ENCODE measurements at places on chromosomes 12 and 14. TPM values are rescaled to one million over a fixed set of nuclear protein-coding genes. Genes with fewer than 3 reads are reported as not detected.
A peak's percentile ranks its signal among the peaks of the same experiment; 100 is the strongest.

Gene TMEM132D
- not detected for total RNA-seq

Gene ASB2
- 1.3 TPM for total RNA-seq

DNA sequence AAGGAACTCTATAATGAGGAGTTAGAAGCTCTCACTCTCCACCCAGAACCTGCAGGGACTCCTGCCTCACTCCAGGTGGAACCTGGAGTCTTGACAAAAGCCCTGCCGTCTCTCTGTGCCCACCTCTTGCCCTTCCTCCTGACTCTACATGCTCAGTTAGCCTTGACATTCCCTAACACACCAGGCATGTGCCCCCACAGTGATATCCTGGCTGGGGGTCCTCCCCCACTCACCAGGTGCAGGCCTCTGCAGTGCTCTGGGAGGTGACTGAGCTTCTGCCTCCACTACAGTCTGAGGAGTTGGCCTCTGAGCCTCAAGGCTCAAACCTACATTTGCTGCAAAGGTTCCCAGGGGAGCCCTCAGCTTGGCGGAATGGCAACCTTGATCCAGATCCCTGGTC lies 300.7 kb downstream of the ADGRD1 start:
- no peaks in the 10 kb centered on the region for H3K36me3 ChIP-seq
- H3K4me3 ChIP-seq = no peak overlapping the region
- no peaks in the 10 kb centered on the region for H3K27me3 ChIP-seq
- no peaks in the 10 kb centered on the region for H3K4me1 ChIP-seq
- no peak overlapping the region for H3K27ac ChIP-seq
- no peak for DNase-seq

GRCh38 chr12:49818241-49818895 lies 9.8 kb downstream of the NCKAP5L start:
- H3K27me3 ChIP-seq = no peaks in the 10 kb centered on the region
- no peaks in the 10 kb centered on the region for H3K36me3 ChIP-seq
- H3K4me1 ChIP-seq = no peaks in the 10 kb centered on the region
- no peak overlapping the region for H3K27ac ChIP-seq
- DNase-seq = no peak
- no peak overlapping the region for H3K4me3 ChIP-seq

GRCh38 chr12:24496755-24497154 lies 452.1 kb downstream of the BCAT1 start:
- peak overlapping the region; percentile 66 for H3K27ac ChIP-seq
- no peaks in the 10 kb centered on the region for H3K36me3 ChIP-seq
- H3K27me3 ChIP-seq = no peaks in the 10 kb centered on the region
- no peak overlapping the region for H3K4me3 ChIP-seq
- H3K4me1 ChIP-seq = no peaks in the 10 kb centered on the region

GRCh38 chr14:103161054-103161397 lies 37.8 kb downstream of the TNFAIP2 start:
- H3K4me3 ChIP-seq = no peak overlapping the region
- H3K27ac ChIP-seq = peak overlapping the region; percentile 17
- no peaks in the 10 kb centered on the region for H3K4me1 ChIP-seq
- DNase-seq = no peak
- H3K36me3 ChIP-seq = no peaks in the 10 kb centered on the region
